ENCODE measurements at places on chromosomes 7 and 10.

DNA sequence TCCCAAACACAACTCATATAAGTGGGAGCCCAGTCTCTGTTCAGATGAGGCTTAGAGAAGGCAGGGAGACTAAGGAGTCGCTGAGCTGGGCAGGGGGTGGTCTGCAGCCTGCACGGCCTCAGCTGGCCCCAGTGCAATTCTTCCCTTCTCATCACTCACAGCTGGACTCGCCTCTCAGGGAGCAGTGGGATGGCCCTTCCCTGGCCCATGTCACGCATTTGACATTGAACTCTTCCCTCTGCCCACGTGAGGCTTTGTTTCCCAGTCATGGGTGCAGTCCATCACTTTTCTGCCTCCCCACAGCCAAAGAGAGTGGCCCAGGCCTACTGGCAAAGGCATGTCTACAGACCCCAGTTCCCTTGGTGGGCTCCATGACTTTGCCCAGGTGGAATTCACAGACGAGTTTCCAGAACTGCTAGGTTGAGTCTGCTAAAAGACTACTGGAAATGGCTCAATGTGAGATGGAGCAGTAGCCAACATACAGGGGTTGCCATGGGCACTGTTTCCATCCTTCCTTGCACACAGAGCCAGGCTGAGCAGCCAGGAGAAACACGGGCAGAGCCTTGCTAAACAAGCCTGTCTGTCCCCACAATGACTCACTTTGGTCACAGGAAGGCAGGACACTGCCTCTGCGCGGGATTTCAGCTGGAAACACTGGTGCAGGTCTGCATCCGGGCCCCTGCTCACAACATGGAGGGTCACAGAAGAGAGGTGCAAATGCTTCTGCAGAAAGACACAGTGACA lies 90.1 kb downstream of the OAT start:
- DNase-seq = no peak

GRCh38 chr7:64874562-64875250 lies 28.4 kb upstream of the ZNF273 start:
- no peak for DNase-seq

GRCh38 chr10:6068006-6068405 lies 5.8 kb upstream of the IL2RA start:
- no peak for DNase-seq

- no peak for DNase-seq
These were observed 118.2 kb downstream of the ZNF248 start for GRCh38 chr10:37739181-37739580.

DNA sequence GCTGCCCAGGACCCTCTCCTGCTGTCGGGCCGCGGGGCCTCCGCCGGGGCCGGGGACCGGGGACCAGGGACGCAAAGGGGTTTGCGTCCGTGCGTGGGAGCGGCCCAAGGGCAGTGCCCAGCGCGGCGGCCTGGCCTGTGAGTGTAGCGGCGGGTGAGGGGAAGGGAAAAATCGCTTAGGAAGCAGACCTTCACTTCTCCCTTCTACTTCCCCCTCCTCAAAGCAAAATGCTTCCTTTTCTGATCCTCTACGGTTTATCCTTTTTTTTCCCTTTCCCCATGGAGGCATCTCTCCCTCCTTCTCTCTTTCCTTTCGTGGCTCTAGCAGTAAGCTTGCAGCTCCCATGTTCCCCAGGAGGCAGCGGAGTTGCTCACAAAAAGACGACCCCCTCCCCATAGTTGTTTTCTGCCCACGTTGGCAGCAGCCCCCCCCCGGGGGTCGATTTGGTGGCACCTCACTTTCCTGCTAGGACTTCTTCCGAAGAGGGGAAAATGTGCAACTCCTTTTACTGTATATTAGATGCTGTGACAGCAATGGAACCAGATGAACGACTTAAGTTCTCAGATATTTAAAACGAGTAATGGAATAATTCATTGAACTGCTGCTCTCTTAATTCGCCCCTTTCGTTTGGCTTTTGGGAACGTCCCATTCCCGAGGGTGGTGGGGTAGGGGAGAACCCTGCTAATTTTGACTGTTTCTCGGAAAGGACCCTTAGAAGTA lies 724 bp downstream of the CAPZA2 start:
- peak; percentile 41 for DNase-seq

- DNase-seq = no peak
These were observed 30.2 kb upstream of the C10orf53 start for GRCh38 chr10:49649294-49649693.

All from HEK293T (cell line).